ENCODE measurements at places on chromosomes 12 and 14. TPM values are rescaled to one million over a fixed set of nuclear protein-coding genes. Genes with fewer than 3 reads are reported as not detected.

- no peak for DNase-seq
These were observed 33.3 kb downstream of the NT5DC3 start for GRCh38 chr12:103807561-103808238.

GRCh38 chr12:10563002-10563401 lies 50.4 kb downstream of the MAGOHB start:
- DNase-seq: no peak

DNA sequence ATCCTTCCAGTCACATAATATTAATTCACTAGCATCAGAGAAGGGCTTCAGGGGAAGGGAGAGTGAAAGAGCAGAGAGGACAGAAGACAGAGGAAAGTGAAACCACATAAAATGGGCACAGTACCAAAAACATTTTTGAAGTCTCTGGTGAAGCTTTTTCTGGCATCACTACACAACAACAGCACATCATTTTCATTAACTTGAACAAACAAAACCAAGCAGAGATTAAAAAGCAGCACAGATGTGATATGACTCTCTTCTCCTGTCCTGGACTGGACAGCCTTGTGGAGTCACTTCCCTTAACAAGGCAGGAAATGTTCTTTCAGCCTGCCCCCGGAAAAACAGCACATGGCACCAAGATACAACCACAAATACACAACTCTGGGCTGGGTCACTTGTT lies 112.0 kb downstream of the TSPAN8 start:
- no peak for DNase-seq

DNA sequence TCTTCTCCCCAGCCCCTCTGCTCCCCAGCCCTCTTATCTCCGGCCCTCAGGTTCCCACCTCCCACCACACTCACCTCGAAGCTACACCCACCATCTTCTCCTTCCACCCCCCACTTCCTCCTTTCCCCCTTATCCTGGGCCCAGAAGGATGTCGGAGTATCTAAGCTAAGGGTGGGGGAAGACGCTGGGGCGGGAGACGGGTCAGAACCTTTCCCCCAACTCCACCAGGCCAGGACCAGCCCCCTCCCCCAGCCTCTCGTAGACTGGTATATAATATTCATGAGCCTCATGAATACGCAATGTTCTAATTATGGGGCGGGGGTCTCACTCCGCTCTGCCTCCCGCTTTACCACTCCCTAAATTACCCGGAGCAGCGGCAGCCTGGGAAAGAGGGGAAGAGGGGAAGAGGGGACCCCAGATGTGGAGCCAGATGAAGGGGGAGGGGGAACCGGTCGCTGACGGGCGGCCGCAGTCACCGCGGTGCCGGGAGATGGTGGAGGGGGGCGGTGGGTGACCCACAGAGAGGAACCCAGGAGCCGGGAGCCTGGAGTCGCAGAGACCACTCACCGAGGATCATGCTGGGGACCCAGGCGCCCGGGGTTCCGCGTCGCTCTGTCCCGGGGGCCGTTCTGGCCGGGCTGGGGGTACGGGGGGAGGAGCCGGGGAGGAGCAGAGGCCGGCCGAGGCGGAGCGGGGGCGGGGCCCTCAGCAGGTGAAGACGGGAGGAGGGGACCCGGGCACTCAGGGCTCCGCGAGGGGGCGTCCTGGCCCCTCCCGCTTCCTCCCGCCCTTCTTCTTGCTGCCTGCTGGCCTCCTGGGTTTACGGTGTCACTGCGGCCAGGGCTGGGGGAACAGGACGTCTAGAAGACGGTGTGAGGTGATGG lies 6.4 kb upstream of the ZNF385A start:
- peak; percentile 74 for DNase-seq

DNA sequence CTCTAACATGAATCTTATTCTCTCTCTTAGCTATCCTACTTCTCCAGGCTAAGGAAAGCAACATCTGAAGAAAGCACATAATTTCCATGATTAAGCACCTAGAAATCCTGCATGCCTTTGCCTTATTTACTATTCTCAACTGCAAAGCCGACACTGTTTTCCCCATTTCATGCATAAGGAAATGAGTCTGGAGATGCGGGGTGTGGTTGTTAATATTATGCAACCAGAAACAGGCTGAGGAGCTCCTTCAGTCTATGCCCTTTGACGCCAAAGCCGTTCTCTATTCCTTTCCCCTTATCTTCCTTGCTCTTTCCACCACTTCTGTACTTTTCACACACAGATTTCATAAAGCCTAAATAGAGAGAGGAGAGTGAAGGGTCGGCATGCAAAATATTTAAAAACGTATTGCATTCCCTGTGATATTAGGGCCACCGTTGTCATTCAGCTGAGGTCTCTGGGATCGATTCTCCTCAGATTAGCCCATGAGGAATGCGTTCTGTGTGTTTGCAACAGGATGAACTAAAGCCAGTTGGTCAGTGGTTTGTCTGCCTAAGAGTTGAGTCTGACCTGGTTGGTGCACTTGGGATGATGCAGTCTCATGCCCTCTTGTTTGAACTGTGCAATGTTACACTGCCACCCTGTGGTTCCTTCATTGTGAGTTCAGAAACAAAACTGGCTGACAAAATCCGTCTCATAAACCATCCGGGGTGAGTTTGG lies 53.1 kb upstream of the PLEKHG7 start:
- no peak for DNase-seq

The LRTM2 gene
- not detected for total RNA-seq

GRCh38 chr14:55381561-55381960 lies 30.1 kb downstream of the ATG14 start:
- DNase-seq: no peak

DNA sequence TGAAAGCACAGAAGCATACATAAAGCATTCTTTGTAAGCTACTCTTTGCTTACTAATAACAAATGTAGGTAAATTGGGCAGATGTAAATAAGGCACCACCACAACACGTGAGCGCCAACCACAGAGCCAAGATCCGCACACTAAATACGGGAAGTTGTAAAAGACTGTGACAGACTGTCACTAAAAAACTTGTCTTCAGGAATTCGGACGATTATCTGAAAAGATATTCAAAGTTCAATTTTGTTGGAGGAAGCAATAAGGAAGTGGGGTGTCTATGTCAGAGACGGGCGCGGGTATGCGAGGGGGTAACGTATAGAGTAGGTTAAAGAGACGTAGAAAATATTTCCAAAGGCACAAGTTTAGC lies 1.5 kb upstream of the HSP90B1 start:
- DNase-seq: peak; percentile 58

DNA sequence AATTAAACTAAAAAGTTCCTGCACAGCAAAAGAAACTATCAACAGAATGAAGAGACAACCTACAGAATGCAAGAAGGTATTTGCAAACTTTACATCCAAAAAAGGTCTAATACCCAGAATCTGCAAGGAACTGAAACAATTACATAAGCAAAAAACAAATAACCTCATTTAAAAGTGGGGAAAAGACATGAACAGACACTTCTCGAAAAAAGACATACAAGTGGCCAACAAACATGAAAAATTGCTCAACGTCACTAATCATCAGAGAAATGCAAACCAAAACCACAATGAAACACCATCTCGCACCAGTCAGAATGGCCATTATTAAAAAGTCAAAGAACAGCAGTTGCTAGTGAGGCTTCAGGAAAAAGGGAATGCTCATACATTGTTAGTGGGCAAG lies 15.2 kb downstream of the PDE6H start:
- no peak for DNase-seq

The ASB2 gene
- total RNA-seq: 3.1 TPM

The OLR1 gene
- not detected for total RNA-seq

The MUCL1 gene
- total RNA-seq: not detected

DNA sequence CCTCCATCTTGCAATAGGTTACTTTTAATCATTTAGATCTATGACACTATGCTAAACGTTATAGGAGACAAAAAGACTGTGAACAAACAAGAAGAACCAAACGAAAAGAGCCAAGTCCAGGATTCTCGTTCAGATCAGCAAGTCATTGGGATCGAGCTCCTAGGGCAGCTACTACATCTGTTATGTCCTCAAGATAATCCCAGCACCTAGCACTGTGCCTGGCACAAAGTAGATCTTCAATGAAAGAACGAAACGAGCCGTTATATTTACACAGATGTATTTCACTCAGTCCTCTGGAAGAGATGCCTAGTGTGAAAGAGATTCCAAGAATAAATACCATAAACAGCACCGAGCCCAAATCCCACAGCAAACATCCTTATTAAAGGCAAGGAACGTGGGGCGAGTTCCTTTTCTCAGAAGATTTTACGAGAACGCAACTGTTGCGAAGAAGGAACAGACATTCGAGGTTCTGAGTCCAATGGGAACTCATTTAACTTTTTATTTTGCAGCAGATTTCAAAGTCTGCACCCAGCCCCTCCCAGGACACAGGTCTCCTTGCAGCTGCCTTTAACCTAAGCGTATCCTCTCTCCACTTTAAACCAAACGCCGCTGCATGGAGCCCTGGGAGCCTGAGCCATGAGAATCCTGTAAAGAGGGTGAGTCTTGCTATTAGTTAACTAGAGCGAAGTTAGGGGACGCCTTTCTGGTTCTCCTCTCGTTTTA lies 544 bp upstream of the TDP1 start:
- no peak for DNase-seq

GRCh38 chr12:82896979-82897378 lies 210.3 kb downstream of the TMTC2 start:
- no peak for DNase-seq

- DNase-seq: no peak
These were observed 108.5 kb downstream of the SCARB1 start for GRCh38 chr12:124754949-124755800.

- no peak for DNase-seq
These were observed 40.6 kb downstream of the WSCD2 start for GRCh38 chr12:108169708-108170107.

- no peak for DNase-seq
These were observed 71.5 kb upstream of the SFSWAP start for GRCh38 chr12:131639270-131639940.

The GYS2 gene
- not detected for total RNA-seq

DNA sequence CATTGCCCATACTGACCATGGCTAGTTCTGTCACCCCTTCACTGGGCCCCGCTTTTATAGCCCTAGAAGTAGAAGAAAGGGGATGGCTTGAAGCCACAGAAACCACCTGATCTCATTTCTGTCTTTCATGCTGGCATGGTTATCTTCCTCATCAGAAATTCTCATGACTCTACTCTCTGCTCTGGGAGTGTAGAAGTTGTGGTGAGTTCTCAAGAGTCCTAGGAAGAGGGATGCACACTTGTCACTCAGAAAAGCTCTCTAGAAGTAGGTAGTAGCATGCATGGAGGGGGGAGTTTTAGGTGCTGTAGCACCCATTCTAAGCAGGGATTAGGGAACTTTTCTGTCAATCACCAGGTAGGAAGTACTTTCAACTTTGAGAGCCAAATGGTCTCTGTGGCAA lies 6.1 kb upstream of the CMA1 start:
- DNase-seq: no peak

The RTN1 gene
- total RNA-seq: not detected

The DDX11 gene
- total RNA-seq: 49.5 TPM

- peak; percentile 16 for DNase-seq
These were observed at the start of gene PLEKHA5 for GRCh38 chr12:19129486-19130223. Gene PLEKHA5, plus strand, starts transcription at chr12:19129733. Its CDS starts 67 bp downstream, at chr12:19129800.

- no peak for DNase-seq
These were observed 35.8 kb downstream of the CAPS2 start for GRCh38 chr12:75294336-75294735.

DNA sequence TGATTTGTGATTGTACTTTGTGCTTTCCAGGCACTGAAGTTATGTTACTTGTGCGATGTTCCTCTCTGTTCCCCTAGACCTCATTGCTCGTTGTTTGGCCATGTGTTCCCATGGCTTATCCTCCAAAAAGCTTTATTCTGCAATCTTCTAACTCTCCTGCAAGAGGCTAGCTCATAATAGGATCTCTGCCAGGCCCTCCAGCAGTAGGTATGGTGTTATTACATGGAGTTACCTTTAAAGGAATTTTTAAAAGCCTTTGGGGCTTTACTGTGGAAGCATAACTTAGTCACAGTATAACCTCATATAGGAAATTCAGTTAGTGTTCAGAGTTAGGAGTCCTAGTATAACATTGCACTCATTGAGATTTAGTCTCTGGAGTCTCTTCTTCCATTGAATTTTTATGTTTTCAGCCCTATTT lies 292.3 kb downstream of the RAD51B start:
- no peak for DNase-seq

DNA sequence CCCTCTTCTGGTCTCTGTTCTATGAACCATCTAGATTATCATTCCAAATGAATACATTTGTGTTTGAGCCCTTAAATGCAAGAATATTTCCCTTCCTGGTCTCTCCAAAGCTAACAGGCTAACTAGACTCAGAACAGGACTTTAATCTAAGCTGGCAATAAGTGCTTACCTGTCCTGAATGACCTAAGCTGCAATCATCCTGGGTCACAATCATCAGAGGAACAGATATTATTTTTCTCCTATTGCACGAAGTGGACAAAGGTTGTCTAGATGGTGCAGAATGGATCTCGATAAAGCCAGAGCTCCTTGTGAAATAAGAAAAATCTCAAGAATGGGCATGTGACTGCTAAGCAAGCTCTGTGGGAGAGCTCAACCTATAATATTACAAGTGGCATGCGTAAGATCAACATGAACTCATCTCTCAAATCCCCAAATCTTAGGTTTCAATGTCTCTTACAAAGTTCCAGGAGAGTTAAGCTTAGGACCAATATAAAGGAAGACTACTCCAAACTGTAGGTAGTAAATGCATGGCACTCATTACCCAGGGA lies 10.6 kb upstream of the NUMB start:
- no peak for DNase-seq

GRCh38 chr14:105533391-105533790 lies 7.0 kb downstream of the TMEM121 start:
- no peak for DNase-seq

DNA sequence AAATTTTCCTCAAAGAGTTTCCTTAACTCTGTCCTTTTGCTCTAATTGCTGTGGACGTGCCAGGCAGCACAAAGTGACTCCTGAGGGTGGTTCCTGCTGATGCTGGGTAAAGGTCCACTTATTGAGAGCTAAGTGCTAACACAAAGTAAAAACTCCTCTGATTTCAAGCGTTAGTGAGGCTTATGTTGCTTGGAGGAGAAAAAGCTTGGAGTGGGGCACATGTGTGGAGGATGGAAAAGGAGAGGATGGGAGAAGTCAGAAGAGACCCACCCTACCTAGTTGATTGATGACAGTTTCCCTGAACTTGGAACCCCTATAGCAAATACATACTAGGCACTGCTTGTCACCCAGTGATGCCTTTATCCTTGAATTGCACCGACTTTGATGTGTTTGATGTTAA lies 10.1 kb upstream of the SLC11A2 start:
- no peak for DNase-seq

The HVCN1 gene
- 80.7 TPM for total RNA-seq

DNA sequence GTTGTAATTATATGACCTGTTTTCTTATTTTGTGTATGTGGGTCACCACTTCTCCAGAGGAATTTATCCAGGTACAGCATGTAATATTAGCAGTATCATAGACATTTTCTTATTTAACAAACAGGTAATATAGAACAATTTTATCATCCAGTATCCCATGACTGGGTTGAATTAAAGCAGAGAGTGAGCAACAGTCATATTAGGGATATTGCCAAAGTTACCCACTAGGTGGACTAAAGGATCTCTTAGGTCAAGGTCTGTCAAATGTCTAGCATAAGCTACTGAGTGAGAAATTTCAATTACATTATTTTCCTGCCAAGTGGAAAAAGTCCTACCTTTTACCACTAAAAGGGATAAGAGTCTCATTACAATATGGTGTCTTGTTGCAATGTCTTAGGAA lies 62.1 kb upstream of the TRIM9 start:
- DNase-seq: no peak

- DNase-seq: no peak
These were observed 49.1 kb upstream of the CAND1 start for GRCh38 chr12:67220065-67220464.

The CISTR gene
- total RNA-seq: not detected

- DNase-seq: no peak
These were observed 521.0 kb upstream of the ATP2B1 start for GRCh38 chr12:90229407-90230170.

The KRT85 gene
- total RNA-seq: not detected
